GM23248 (cell line): ENCODE measurements at places on chromosomes 1 and 21. TPM values are rescaled to one million over a fixed set of nuclear protein-coding genes. Genes with fewer than 3 reads are reported as not detected.

DNA sequence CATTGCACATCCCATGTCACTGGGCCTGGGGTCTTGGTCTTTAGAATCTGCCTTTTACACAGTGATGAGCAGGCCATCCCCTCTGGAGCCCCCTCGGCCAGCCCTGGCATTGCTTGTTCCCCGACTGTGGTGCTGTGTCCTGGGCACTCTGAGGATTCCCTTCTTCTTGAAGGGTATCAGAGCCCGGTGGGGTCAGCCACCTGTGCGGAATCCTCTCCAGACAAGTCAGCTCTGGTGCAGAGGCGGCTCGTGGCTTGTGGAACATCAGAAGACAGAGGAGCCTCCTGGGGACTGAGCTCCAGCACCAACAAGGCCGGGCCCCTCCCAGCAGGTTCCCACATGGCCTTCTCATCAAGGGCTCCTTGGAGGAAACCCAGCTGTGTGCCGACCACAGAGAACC, 57.9 kb upstream of the AJAP1 start:
- no peak for DNase-seq

- no peak for DNase-seq
These were observed 4.8 kb upstream of the RPE65 start for GRCh38 chr1:68454534-68454933.

DNA sequence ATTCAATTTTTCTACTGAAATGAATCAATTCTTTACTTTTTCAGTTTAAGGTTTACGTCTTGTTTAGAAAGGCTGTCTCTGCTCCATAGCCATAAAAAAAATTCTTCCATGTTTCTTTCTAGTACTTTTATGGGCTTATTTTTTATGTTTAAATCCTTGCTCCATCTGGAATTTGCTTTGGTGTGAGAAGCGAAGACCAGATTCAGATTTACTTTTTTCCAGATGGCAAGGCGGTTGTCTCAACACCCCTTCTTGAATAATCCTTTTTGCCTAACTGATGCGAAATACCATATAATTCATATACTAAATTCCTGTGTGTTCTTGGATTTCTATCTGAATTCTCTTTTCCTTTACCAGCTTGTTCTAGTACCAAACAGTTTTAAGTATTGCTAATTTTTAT, 101.5 kb downstream of the C1orf94 start:
- DNase-seq: no peak

DNA sequence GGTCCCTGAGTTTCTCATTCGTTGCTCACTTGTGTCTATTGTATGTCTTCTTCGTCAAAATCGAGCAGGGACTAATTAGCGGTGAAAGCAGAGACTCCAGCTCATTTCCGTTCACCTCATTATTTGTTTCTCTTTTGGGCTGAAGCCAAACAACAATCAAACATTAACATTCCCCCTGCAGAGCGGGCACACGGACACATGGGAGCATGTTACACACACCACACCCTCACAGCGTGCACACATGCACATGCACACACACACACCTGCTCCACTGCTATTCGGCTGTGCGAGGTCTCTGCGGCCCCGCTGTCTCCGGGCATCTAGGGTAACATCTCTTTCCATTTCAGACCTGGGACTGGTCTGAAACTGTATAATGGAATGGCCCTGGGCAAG, 58.5 kb upstream of the LRRC8D start:
- no peak for DNase-seq

- no peak for DNase-seq
These were observed at the start of gene MNDA for GRCh38 chr1:158830904-158831507. Gene MNDA, plus strand, starts transcription at chr1:158831351. Its CDS starts 10,803 bp downstream, at chr1:158842154.

DNA sequence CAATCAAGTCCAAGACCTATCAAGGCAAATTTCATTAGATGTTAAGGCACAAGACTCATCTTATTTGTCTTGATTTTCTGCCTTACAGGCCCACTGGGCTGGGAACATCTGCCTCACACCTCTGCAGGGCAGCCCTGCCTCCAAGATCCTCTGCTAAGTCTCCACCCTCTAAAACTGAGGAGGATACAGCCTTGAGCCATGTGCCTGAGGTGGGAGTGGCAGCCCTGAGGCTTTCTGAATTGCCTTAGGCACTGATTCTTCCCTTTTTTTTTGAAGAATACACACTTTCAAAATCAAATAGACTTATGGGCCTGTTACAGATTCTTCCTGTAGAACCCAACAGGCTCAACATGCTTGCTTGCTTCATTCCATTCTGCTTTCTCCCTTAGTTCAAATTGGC, 544.3 kb upstream of the ADAMTS5 start:
- no peak for DNase-seq

NFYC gene
- 23.7 and 24.5 TPM in 2 replicates for total RNA-seq

LCE2C gene
- total RNA-seq: 3.2 TPM in 1 of 2 replicates, not detected in the other

AMY1C gene
- not detected in 2 replicates for total RNA-seq

C2CD4D gene
- total RNA-seq: 0.13 TPM in 1 of 2 replicates, not detected in the other

RGS7 gene
- total RNA-seq: 0.32 TPM in 1 of 2 replicates, not detected in the other

TM2D1 gene
- 61.6 and 81.0 TPM in 2 replicates for total RNA-seq
